SJCRH30 (cell line): ENCODE measurements at places on chromosomes 7 and 10.

DNA sequence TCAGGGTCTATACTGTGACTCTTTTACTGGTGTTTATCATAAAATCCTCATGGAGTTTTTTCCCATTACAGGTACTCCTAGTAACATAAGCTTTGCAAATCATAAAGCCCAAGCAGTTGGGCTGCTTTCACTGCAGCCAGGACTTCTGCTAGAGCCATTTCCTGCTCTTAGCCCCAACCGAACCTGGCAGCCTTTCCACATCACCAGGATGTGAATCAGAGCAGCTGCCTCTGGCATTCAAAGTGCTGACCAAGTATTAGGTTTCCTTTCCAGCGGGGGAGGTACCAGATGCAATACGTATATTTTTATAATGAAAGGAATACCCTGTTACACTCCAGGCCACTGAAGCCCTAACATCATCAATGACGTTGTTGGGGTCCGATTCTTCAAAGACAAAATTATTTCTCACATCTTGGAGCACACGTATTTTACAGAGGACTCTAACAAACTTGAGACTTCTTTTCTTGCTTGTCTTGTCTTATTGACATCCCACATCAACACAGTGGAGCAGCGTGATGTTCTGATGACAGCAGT is 3.6 kb upstream of the HTR5A start:
- DNase-seq: peak; percentile 85

GRCh38 chr10:87531908-87532622 is 27.4 kb downstream of the MINPP1 start:
- DNase-seq: no peak

DNA sequence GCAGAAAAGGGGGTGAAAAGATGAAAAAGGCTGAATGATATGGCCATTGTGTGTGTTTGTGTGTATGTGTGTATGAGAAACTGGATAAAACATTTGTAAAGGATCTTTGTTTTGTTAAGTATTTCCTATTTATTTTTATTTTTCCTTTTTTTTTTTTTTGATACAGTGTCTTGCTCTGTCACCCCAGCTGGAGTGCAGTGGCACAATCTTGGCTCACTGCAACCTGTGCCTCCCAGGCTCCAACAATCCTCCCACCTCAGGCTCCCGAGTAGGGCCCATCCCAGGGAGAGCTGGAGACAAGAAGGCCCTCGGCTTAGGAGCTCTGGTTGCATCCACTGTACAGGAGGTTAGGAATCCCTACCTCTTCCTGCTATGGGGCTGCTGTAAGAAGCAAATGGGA is 6.9 kb upstream of the CALML5 start:
- no peak for DNase-seq

DNA sequence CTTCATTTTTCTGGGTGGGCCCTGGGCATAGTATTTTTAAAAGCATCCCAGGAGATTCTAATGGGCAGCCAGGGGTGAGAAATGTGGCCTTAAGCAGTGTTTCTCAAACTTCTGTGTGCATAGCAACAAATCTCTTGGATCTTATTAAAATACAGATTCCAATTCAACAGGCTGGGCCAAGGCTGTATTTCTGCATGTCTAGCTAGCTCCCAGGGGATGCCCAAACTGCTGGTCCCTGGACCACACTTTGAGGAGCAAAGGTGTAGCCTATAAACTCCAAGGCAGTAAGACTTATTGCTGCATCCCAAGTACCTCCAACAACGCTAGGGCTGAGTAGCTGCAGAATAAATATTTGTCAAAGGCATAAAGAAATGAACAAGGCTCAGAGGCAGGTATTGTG is 292.9 kb upstream of the ZMIZ1 start:
- DNase-seq: no peak

DNA sequence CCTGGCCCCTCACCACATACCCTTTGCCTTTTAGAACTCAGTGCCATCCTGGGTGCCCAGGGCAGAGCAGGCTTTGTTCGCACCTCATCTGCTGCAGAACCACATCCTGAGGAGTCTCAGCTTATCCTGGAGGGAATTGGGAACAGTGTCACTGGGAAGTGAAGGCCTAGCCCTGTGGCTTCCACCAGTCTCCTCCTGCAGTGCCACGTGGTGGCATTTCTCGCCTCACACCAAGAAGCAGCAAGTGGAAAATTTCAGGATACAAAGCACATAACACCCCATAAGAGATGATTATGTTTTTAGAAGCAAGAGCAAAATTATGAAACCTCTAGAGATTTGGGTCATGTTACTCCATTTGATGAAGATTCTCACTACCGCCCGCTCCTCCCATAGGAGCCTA is 26.8 kb downstream of the UBE2D4 start:
- DNase-seq: no peak

DNA sequence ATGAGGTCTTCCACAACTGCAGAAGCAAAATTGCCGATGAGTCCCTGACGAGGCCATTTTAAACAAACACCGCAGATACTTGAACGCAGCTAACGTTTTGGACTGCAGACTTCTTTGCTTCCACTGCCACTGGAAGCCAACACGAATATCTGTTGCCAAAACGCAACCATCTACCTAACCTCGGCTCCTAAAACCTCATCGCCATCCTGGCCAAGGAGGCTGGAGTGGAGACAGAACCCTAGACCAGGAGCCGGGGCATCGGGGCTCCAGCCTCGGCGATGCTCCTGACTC is 493 bp downstream of the WDR91 start:
- no peak for DNase-seq

DNA sequence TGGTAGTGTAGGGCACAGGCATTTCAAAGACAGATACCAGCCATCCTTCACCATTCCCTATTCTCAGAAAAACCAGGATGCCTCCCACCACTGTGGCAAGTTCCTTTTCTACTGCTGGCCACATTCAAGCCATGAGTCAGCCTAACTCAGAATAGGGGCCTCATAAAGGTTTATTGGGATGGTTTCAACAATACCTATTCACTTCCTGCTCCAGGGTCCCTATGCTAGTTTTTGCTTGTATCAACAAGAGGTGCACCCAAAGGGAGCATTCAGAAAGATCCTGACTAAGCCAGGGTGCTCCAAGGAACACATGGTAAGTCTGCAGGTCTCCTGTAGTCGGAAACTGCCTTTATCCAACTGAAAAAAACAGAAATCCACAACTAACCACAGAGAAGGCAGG is 76.9 kb upstream of the EGR2 start:
- no peak for DNase-seq

DNA sequence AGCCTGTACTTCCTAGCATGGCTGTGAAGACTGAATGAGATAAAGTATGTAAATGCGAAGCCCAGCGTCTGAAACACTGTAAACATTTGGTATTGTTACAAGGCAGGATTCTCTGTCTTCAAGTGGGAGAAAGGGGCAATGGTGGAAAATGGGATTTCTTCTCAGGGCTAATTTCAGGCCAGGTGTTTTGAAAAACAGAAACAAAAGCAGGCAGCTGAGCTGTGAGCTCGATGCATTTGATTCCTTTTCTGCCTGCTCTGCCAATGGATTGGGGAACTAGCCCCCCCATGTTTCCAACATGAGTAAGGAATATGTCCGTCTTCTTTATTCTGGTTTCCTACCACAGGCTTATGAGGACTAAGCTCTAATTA is 732.1 kb upstream of the AUTS2 start:
- DNase-seq: no peak

GRCh38 chr10:119755446-119755845 is 29.6 kb downstream of the INPP5F start:
- DNase-seq: no peak

DNA sequence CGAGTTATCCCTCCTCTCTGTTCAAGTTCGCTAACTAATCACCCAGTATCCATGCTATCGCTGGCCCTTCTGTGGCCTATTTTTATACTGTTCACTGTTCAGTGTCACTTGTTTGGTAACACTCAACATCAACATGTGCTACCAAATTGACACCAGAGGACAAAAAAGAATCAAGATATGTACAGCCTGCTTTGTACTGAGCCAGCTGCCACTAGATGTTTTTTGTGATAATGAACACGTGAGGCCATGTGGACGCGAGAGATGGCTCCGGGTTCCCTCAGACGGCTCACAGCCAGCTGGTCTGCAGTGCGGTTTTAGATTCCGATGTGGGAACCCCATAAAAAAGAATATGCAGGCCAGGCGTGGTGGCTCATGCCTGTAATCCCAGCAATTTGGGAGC is 21.2 kb downstream of the CAV1 start:
- DNase-seq: no peak

- no peak for DNase-seq
Observed at GRCh38 chr7:151851145-151851751, 25.7 kb downstream of the PRKAG2 start.

- DNase-seq: no peak
Observed at GRCh38 chr10:71713135-71714030, 6.2 kb downstream of the C10orf105 start.

DNA sequence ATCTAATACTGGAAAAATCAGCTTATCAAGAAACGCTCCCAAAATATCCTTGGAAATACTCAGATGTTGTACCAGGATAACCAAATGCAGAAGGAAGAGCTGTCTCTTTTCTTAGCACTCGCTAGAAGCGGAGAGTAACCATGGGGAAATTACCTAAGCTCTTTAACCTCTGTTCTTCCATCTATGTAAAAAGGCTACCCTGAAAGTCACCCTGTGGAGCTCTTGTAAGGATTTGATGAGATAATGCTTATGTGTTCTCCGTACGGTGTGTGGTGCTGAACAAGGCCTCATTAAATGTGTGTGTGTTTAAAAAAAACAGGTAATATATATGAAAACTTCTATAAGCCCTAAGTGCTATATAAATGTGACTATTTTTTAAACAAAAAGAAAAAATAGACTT is 38.2 kb upstream of the MYO3A start:
- DNase-seq: no peak

DNA sequence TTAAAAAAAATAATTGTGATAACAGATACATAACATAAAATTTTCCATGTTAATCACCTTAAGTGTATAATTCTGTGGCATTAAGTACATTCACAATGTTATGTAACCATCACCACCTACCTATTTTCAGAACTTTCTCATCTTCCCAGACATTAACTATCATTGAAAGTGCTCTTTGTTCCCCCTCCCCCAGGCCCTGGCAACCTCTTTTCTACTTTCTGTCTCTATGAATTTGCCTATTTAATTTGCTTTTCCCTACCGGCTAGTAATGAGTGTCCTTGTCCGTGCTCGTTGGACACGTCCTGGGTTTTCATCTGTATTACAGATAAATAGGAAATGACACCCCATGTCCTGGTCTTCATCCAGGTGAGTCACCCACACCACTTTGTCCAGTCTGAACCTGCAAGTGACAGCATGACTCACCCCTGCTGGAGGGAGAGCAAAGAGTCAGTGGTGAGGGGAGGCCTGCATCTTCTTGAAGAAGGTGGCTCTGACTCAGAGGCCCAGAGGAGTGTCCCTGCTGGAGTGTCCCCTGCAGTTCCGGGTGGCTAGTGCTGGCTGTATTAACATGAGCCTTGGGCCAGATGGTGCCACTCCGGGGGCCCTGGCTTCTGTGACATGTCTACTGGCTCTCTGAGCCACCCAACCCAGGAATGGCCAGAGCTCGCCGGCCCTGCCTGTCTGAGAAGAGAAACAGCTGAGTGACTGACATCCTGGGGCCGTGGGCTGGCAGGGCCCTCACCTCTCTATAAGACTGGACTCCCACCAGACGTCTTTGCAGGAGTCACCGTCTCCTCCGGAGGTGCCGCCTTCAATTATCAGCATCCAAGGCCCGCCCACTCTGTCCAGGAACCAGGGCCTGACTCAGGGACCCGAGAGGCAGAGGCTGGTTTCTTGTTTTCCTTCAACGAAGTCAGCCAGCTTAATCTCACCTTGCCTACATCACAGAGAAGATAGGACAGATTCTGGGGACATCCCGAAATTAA is 503.2 kb upstream of the MKI67 start:
- DNase-seq: no peak

GRCh38 chr10:79079490-79080355 is 11.0 kb downstream of the ZMIZ1 start:
- DNase-seq: no peak

GRCh38 chr10:49053053-49053997 is 62.0 kb downstream of the VSTM4 start:
- peak; percentile 48 for DNase-seq

DNA sequence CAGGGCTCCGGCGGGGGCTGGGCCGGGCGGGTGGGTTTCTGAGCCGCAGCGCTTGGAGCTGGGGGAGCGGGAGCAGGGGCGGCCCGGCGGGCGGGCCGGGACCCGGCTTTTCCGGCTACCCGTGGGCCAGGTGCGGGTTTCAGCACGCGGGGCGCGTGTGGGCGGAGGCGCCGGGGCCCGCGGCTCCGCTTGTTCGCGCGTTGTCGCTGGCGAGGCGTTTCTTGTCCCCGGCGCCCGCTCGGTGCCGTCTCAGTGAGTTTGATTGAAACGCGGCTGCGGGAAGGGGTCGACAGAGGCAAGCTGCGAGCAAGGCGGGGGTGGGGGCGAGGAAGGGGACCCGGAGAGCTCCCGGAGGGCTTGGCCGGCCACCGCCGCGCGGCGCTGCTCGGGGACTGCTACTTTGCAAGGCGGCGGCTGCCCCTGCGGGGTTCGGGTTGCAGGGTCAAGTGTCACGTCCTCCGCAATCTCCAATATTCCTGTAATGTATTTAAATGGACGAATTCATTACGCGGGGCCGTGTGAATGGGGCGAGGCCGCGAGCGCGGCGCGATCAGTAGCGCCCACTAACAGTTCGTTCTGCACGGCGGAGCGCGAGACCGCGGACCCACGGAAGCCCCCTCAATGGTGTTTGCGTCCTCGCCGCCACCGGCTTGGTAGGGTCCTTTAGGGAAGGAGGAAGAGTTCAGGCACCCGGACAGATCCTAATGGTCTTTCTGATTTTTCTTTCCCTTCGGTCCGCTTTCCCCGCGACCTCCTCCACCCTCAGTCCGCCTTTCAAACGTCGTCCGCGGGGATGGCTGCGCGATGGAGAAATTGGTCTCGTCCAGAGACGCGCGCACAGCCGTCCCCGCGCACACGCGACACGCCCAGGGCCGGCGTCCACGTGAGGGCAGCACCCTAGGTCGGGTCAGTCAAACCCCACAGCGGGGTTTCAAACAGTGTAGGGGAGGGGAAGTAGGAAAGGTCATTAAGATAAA is 76.9 kb downstream of the INSIG1 start:
- no peak for DNase-seq

DNA sequence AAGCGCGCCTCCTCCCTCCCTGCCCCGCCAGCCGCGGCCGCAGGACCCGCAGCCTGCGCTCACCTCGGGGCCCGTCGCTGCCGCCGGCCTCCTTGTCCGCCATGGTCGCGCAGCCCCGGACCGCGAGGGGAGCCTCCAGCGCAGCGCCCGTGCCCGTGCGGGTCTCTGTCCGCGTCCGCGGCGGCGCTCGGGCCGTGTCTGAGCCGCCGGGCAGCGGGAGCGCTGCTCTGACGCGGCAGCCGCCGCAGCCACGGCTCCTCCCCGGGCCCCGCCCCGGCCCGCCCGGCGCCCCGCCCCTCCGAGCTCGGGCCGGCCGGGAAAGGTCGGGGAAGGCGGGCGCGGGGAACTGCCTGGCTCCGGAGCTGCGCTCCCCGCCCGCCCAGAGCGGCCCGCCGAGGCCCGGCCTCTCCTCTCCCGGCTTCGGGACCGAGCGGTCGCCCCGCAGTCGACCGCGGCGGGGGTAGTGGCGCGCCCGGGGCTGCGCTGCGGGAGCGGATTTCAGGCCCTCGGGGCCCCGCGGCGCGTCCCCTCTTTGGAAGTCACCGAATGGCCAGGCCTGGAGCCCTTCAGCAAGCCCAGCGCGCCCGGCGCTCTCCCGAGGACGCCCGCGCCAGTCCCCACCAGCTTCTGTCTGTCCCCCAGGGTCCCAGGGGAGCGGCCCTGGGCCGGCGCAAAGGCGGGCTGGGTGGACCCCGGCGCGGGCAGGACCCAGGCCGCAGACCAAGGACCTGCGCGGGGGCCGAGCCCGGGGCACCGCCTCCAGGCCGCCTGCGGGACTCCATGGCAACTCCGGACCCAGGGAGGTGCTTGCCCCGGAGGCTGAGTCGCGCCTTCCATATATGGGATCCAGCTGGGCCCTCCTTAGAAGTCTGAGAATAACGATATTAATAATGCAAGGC is at the start of gene HSPA12A:
Gene HSPA12A (minus strand): TSS at position 200 of the 899 bp plus-strand sequence. CDS start 97 bp downstream, at position 103.
- peak; percentile 73 for DNase-seq

- DNase-seq: peak; percentile 74
Observed at GRCh38 chr10:62454687-62455397, 80.7 kb downstream of the ZNF365 start.
